Globus pallidus (tissue), 1 donor: ENCODE measurements at places on chromosomes 3 and 15.

DNA sequence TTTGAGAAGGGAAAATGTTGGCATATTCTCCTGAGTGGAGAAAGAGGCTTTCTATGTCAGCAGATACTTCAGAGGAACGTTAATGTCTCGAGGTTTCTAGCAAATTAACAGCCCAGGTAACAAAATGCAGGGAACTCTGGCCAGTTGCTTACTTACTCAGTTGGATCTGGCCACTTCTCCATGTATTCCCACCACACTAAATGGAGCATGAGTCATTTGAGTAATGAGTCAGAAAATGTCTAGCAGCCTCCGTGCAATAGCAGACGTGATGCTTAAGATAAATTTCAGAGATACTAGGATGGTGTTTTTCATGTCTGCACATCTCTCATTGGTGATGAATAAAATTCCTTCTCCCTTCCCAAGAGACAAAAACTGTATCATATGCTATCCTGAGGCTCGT is 671.5 kb downstream of the FHIT start:
- DNase-seq: no peak

- no peak for DNase-seq
Observed at GRCh38 chr3:196670339-196670738, 30.8 kb downstream of the NRROS start.

DNA sequence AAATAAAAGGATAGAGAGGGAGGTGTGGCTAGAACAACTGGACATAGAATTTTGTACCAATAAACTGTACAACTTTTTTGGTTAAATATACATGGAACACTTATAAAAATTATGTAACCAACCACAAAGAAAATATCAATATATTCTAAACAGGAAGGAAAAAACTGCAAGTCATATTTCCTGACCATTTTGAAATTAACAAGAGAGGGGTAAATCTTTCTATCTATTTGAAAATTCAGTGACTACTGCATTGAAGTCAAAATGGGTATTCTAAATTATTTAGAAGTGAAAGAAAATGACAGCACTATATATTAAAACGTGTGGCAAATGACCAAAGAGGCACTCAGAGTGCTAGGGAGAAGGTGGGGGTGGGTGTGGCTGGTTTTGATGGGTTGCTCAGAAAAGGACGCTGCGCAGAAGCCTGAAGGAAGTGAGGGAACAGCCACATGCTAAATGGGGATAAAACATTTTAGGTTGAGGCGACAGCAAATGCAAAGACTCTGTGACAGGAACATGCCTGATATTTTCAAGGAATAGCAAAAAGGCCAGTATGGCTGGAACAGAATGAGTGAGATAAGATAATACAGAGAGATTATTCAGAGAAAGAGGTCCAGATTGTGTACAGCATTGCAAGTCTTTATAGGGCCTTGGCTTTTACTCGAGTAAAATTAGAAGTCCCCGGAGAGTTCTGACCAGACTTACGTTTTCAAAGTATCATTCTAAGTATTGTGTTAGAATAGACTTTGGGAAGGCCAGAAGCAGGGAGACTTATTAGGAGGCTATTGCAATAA is 41.1 kb downstream of the ERICH6 start:
- no peak for DNase-seq

- DNase-seq: no peak
Observed at GRCh38 chr3:152557302-152557999, 277.5 kb upstream of the P2RY1 start.
